ENCODE measurements at places on chromosomes 7 and 10.
A peak's percentile ranks its signal among the peaks of the same experiment; 100 is the strongest.

DNA sequence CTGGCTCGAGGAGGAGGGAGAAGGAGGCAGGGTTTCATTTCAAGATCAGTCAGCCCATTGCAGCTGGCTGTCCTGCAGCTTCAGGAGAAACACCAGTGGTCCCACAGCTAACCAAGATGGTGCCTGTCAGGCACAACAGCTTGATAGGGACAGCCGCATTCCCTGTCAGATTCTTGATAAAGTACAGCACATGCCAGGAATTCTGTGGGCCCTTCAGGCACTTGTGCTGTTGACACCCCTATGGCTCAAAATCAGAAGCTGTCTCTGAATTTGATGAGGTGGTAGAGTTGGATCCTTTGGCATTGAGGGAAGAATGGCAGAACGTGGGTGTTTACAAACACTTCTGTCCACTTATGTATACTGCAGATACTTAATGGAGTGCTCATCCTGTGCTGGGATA, 354.3 kb downstream of the KCNMA1 start:
- DNase-seq: no peak

DNA sequence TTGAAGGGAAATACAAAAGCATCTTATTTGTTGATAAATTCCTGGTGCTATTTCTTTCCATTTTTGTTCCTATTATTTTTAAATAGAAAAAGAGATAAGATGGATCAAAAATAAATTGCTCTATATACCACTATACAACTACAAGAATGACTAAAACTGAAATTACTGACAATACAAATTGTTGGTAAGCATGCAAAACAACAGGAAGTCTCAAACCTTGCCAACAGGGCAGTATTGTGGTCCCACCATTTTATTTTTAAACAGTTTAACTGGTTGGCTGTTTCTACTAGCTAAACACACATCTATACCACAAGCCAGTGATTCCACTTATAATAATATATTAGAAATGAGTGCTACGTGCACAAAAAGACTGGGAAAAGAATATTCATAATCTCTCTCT, 213.0 kb downstream of the JAZF1 start:
- DNase-seq: no peak

GRCh38 chr7:128154504-128154903, 86.6 kb upstream of the LEP start:
- no peak for DNase-seq

GRCh38 chr10:84715911-84716310, 387.5 kb downstream of the CCSER2 start:
- peak; percentile 76 for DNase-seq

GRCh38 chr7:157684157-157684908, 347.5 kb downstream of the DNAJB6 start:
- DNase-seq: no peak

GRCh38 chr7:27802999-27803398, 63.0 kb downstream of the TAX1BP1 start:
- DNase-seq: no peak

DNA sequence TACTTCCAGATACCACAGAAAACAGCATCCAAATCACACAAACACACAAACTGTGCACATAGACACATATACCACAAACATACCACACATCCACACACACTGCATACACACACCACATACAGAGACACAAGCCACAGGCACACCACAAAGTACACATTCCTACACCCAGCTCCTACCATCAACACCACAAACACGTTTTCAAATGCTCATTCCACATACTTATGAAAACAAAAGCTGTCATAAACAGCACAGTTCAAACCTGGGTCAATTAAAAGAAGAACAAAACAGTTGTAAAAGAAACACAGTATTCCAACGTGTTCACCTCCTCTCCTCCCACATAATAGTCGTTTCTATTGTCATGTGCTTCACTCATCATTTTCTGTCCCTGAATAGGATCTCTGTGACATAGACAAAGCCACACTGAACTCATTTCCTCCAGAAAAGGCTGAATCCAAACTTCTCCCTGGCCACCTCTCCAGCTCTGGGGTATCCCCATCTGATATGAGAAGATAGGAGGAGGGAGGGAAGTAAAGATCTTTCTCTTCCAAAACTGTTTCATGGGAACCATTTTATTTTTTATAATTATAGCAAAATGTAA, 89.2 kb downstream of the CXCL12 start:
- no peak for DNase-seq

GRCh38 chr7:148898845-148899484, 14.9 kb upstream of the EZH2 start:
- peak; percentile 14 for DNase-seq

- DNase-seq: no peak
Measured at GRCh38 chr7:157983502-157984422, 603.9 kb downstream of the PTPRN2 start.

GRCh38 chr7:80671744-80672143, 33.3 kb downstream of the CD36 start:
- no peak for DNase-seq

GRCh38 chr10:33253411-33253810, 81.1 kb downstream of the NRP1 start:
- DNase-seq: no peak

- DNase-seq: no peak
Measured at GRCh38 chr10:405648-406047, 270.4 kb downstream of the ZMYND11 start.

DNA sequence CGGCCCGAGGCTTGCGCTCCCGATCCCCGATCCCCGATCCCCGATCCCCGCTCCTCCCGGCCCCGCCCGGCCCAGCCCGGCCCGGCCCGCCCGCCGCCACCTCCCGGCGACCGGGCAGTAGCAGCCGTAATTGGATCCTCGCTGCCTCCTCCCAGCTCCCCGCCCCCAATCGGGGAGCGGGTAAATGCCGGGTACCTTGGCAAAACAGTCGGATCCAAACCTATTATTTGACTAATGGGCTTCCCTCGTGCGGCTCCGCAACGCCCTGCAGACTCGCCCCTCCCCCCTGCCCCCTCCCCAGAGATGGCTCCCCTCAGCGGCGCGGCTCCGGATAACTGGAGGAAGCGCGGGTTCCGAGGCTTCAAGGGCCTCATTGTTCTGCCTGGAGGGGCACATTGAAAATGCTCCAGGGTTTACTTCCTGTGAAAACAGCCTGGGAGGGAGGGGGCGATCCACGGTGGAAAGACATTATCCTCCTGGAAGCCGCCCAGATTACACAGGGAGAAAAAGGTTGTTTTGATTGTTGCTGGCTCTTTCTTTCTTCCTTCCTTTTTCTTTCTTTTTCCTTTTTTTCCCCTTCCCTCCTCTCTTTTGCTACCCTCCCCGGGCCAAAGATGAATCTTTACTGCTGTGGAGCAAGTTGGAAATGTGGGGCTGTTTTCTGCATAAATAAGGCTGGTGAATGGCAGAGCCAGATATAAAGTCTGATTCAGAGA, 94.7 kb upstream of the ZMIZ1 start:
- peak; percentile 95 for DNase-seq

- DNase-seq: no peak
Measured at GRCh38 chr7:94069162-94069739, 65.1 kb upstream of the BET1 start.

GRCh38 chr10:95467162-95467599, 94.0 kb downstream of the SORBS1 start:
- DNase-seq: peak; percentile 5

- no peak for DNase-seq
Measured at GRCh38 chr10:79424221-79425073, 21.0 kb downstream of the ZCCHC24 start.

GRCh38 chr7:120783273-120783672, 74.7 kb downstream of the TSPAN12 start:
- DNase-seq: no peak

GRCh38 chr10:32461203-32461602, 15.3 kb downstream of the CCDC7 start:
- DNase-seq: no peak

- DNase-seq: no peak
Measured at GRCh38 chr10:98646998-98647917, 200.5 kb upstream of the HPS1 start.

- DNase-seq: no peak
Measured at GRCh38 chr7:77419102-77419501, 3.0 kb upstream of the GSAP start.

- DNase-seq: no peak
Measured at GRCh38 chr10:85936161-85936560, 430.4 kb downstream of the GRID1 start.

GRCh38 chr10:104201636-104202035, 30.5 kb downstream of the CFAP43 start:
- DNase-seq: no peak

DNA sequence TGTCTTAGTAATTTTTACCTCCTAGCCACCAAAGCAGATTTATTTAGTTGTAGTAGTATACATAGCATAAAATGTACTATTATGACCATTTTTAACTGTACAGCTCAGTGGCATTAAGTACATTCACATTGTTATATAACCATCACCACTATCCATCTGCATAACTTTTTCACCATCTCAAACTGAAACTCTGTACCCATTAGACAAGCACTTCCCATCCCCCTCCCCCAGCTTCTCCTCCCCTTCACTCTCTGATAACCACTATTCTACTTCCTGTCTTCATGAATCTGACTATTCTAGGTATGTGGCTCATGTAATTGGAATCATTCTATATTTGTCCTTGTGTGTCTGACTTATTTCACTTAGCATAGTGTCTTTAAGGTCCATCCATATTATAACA, 71.9 kb downstream of the MRPL32 start:
- DNase-seq: no peak

GRCh38 chr7:70316745-70317144, 718.5 kb downstream of the AUTS2 start:
- DNase-seq: no peak

DNA sequence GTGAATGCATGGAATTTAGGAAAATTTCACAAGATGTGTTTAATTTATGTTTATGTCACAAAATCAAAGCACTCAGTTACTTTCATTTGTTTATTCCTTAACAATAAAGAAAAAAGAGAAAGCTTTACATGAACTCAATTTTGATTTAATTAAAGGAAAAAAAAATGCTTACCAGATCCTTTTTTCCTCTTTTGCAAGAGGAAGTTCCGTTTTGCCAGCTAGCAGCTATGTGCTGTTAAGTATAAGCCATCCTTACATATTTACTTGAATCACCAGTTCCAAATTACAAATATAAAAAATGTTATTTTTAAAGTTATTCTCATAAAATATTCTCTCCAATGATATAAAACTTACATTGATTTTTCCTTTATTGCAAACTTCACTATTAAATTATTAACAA, 12.7 kb downstream of the MRC1 start:
- DNase-seq: no peak

DNA sequence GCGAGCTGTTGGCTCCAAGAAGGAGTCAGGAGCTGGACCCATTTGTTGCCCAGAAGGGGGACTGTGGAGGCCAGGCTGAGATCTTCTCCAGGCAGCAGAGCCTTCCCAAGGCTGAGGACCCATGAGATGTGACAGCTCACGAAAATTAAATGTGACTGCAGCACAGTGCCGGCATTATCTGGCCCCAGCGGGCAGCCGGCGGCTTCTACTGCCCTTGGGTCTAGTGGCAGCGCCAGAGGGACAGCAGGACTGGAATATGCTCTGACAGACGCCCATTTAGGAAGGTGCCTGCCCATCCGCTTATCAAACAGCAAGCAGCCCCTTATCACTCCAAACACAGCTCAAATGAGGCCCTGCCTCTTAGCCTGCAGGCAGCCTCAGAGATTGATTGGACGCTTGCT, 122.9 kb upstream of the LYZL2 start:
- DNase-seq: no peak

GRCh38 chr10:71312811-71313789, 6.0 kb upstream of the SLC29A3 start:
- DNase-seq: peak; percentile 72

DNA sequence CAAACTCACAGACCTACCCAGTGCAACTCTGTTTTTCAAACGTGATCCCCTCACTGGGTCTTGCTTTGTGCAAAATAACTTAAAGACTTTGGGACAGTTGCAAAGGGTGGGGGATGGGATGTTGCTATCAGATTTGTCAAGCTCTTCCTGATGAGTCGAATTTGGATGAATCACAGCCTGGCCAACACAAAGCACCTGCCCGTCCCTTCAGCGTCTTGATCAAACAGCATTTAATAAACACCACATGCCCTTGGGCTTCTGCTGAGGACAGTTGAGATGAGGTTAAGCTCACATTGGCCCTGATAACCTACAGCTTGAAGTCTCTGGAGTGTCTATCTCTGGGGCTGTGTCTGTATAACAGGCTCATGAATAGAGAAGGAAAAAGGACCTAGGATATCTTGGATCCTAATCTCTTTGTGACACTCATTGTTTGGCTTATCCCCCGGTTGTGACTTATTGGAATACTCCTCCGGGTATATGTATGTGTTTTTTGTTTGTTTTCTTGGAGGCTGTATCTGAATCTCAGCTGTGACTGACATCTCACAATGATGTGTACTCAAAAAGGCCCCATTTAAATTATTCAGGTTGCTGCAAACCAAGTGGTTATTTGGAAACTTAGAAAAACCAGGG, 132.6 kb upstream of the NAMPT start:
- DNase-seq: no peak

DNA sequence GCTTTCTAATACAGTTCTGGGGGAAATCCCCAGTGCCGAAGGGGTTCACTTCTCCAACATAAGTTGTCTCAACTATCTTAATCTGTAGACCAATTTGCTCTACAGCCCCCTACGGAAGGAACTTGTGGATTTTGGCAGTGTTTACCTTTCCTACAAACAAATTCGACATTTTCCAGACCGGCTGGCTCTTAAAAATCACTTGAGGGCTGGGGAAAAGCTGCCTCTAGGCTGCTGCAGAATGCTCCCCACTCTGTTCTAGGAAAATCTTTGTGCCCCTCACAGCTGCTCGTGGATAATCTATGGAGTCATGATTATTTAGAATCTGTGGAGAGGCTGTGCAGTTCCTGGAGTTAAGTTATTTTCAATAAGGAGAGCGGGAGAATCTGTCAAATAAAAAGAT, 474.6 kb upstream of the FZD8 start:
- no peak for DNase-seq

DNA sequence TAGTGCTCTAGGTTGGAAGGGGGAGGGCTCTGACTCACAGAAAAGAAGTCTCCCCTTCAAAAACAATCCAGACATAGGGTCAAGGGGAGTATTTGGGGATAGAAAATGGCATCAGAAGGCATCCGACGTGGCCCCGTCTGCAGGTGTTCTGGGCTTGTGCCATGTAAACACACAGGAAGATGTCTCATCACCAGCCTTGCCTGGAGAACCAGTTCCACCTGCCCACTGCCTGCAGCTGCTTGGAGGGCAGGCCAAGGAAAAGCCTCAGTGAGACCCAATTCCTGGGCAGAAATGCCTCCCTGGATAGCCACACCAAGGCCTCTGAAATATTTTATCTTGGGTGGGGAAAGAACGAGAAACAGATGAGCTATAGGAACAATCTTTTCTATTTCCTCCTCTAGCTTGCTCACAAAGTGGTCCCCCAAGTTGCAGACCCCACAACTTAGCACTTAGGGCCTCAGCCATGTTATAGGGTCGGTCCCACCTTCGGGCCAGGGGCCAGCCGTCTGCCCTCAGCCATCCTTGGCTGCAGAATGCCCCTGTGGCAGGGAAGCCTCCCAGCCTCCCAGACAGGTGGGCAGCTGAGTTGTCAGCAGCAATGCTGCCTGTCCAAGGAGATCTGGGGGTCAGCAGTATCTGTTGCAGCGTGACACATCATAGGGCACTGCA, 54.3 kb upstream of the ECHDC3 start:
- no peak for DNase-seq
